ENCODE measurements at places on chromosomes 5 and 9.
A peak's percentile ranks its signal among the peaks of the same experiment; 100 is the strongest.

DNA sequence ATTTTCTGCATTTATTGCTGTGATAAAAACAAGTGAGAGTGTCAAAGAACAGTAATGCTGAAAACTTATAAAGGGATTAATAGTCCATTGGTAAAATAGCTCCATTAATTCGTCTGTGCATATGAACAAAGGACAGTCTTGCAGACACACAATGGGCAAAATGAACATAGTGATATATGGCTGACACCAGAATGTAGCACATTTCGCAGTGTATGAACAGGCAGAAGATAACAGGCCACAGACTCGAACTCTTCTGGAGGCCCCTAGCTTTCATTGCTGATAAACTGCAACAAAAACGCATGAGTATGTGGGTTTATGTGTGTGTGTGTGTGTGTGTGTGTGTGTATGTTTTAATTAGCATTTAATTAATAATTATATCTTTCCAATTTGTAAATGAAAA, 354.8 kb downstream of the TAF11L14 start:
- no peak for DNase-seq

GRCh38 chr5:96180684-96181435, 219.2 kb upstream of the ELL2 start:
- no peak for DNase-seq

DNA sequence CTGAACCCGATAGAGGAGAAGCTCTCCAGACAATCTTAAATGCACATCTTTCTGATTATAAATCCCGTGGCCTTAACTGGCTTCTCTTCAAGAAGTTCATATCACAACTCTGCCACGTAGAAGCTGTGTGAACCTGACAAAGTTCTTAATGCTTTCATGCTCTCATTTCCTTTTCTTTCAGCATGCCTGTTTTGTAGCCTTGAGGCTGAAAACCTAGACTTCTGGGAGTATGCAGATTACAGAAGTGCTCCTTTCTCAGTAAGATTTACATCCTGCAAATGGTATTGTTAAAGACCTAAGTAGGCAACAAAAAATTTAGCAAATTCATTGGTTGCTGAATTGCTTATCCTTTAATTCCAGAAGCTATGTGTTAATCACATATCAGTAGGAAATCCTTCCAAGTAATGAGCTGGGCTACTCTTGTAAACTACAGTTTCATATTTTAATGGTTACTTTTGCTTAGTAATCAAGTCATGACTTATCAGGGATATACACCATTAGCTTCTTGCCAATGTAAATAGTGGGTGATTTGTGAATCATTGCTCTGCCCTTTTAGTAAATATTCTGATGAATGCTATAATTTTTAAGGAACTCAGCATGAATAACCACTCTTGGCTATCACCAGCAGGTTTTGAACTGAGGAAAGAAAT, 334.7 kb downstream of the FBXL7 start:
- DNase-seq: no peak

DNA sequence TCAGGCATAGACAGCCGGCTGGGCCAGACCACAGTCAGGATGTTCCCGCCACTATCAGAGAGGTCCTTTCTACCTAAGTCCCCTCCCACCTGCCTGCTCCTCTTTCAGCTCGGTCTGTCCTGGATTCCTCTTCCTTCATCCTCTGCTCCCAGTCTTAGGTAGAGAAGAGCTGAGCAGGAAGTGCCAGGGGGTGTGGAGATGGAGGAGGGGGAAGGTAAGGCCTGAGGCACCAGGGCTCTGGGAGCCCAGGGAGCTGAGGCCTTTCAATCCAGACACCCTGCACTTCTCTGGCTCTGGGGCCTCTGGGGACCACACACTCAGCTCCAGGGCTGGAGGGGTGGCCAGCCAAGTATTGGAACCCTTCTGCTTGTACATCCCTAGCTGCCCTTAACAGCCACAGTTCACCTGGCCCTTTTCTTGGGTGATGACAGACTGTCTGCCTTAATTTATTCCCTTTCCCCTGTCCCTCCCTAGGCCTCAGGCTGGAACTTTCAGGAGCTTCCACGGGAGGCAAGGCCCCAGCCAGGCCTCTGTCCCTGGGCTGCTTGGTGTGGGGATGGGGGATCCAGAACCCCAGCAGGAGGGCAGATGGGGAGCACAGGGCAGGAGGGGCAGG, 15.6 kb downstream of the IRF1 start:
- DNase-seq: peak; percentile 44

GRCh38 chr5:169351721-169352120, 50.8 kb upstream of the SLIT3 start:
- no peak for DNase-seq

- DNase-seq: no peak
Observed at GRCh38 chr9:124749781-124750180, 21.3 kb downstream of the NR6A1 start.

Measured in common myeloid progenitor, CD34-positive (primary cell).